ENCODE measurements at places on chromosomes 2 and 18.

DNA sequence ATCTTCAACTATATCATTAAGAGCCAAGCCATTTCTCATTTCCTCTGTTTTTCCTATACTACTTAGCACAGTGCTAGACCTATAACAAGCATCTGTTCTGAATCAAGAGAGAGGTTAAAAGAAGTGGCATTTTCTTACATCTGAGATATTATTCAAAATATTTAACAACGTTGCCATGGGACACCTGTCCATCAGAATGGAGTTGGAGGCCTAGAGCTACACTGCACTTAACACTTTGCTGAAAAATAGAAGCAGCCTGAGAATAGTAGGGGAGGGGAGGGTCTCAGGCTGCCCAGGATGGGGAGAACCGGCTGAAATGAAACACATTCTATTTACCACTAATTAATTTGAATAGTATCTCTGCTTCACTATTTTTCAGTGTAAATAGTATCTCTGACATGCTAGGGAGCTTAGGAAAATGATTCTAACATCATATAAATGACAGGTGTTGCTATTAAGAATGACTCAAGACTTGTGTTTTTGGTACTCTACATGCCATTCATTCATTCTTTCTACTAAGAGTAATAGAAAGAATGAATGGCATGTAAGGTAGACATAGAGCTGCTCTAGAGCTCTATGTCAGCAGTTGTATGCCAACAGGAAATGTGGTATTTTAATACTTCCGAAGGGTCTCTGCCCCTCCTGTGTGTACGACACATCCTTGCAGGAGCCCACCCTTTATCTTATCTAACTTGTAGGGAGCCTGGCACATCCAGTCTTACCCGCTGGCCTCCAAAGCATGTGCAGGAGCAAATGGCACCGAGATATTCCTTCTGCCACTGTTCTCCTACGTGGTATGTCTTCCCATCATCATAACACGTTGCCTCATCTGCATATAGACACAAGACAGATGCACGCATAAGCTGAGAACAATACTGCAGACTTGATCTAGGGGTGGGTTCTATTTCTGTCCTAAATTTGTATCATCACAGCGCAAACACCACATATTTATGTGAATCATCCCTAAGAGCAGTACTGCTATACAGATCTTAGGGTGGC lies 52.6 kb downstream of the ATIC start:
- no peak for DNase-seq

DNA sequence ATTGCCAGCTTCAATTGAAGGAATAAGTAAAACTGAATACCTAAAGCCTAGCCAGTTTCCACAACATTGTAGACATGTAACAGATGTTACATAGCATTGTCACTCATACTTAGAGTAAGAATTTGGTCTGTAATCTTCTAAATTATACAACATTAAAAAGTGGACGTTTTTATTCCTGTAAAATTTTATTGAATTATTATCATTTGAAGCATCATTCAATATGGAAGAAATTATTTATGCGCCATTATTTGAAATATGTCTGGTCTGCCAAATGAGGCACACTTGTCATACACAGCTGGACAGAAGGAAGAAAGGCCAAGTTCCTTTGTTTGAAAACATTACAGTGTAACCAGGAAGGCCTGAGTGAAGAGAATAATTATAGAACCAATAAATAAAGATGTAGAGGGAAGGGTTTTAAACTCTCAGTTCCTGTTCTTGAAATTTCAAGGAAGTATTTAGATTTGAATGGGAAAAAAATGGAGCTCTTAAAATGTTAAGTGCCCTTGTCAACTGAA lies 575.5 kb downstream of the LRRTM4 start:
- no peak for DNase-seq

DNA sequence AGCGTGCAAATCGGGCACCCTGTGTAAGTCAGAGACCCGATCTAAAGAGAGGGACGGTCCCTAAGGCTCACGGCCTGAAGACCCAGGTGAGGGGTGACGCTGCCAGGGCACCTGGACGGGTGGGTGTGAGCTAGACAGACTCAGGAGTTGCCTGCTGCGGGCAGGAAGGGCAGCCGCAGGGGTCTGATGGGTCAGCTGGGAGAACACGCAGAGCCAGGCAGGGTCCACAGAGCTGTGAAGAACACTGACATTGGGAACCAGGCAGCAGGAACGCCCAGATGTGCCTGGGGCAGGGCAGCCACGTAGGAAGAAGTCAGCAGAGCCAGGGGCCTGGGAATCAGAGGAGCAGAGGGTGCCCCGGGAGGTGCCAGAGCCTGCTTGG lies 25.9 kb downstream of the HDAC4 start:
- no peak for DNase-seq

DNA sequence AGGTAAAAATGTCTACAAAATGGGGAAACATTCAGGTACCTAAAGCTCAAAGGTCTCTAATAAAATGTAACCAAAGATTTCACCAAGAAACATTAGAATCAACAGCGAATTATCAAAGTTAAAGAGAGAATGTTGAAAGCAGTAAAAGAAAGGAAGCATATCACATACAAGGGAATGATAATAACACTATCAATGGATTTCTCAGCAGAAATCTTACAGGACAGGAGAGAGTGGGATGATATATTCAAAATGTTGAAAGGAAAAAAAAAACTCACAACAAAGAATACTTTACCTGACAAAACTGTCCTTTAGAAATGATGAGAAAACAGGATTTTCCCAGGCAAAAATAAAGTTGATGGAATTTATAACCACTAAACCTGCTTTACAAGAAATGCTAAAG lies 591.2 kb upstream of the POU3F3 start:
- DNase-seq: no peak

DNA sequence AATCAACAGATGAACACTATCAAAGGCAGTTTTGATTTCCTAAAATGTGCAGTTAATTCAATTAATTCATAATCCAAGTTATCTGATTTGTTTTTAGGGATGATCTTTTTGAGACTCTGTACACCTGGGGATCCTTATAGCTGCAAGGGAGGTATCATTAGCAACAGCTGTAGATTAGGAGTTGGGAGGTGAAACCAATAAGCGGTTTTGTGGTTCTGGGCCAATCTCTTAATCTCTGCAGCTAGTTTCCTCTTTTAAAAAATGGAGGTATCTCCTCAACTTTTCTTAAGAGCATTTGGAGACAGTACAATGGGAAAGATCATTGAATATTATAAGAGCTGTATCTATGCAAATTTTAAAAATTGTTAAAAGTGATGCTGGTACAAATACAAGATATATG lies 126.0 kb downstream of the MC4R start:
- DNase-seq: no peak

DNA sequence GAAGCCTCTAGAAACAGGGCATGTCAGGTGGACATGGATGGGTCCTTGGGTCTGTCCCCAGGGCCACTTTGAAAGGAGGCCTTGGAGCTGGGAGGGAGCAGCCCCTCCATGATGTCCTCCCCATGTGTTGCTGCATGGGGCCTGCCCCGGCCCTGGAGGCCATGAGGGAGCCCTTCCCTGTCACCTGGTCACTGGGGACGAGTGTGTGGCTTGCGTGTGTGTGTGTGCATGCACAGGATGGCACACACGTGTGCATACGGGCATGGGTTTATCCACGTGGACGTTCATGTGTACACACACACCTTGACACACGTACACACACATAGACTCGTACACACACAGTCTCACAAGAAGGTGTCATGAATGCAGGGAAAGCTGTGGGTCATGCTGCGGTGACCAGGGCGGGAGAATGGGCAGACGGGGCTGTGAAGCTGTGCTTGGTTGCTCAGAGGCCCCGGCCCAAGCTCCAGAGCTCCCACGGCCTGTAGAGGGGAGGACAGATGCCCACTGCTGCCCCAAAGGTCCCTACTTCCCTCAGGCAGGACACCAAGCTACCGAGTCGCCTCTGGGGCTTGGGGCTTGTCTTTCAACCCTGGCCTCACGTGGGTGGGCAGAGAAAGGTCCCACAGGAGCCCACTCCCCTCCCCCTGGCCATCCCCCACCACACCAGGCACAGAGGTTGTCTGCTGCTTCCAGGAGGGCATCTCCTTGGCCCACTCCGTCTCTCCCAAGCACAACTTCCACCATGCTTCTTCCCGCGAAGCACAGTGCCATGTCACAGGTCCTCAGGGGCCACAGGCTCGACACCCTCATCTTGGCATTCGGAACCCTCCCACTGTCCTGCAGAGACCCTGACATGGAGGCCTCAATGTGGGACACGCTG lies 42.3 kb upstream of the GPC1 start:
- no peak for DNase-seq

DNA sequence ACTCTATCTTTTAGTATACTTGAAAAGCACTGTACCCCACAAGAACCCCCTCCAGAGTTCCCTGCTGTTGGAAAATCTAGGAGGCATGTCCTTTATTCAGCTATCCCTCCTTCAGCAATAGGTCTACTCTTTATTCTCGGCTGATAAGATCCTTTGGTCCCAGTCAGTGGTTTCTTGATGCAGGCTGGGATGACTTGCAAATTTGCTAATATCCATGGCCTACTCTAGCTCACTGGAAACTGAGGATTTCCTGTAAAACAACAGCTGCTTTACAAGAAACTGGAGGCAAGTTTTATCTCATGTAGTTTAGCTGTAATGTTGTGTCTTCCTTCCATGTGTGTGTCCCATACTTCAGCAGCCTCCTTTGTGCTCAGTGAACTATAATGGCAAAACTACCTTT lies 183.9 kb upstream of the SCN7A start:
- DNase-seq: no peak

DNA sequence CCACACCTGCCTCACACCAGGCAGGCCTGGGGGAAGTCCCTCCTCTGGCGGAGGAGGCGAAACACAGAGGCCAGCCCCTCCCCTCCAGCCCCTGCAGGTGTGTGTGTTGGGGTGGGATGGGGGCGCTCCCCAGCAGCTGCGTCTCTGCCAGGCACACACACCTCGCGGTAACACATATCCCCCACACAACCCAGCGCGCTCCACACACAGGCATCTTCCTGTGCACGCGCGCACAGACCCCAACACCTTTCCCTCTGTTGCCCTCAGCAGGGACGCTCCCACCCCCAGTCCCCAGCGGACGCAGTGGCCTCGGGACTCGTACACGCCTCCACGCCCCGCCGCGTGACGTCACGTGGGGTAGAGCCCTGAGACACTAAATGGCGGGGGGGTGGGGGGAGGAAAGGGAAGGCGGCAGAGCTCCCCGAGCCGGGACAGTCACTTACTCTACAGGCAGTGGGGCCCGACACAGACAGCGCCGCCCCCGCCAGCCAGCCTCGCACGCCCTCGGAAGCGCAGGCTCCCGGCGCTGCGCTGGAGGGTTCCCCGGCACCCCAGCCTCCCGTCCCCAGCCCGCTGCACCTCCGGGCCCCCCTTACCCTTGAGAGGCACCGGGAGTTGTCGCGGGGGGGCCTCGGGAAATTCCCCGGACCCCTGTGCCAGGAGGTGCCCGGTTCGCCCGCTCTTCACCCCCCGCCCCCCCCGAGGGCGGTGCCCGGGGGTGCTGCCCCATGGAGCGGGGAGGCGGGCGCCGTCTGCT lies at the start of gene WNT10A:
TSS of gene WNT10A (plus strand) at position 751 of the 757 bp plus-strand sequence. CDS start 144 bp downstream, outside the sequence.
- DNase-seq: peak; percentile 65

DNA sequence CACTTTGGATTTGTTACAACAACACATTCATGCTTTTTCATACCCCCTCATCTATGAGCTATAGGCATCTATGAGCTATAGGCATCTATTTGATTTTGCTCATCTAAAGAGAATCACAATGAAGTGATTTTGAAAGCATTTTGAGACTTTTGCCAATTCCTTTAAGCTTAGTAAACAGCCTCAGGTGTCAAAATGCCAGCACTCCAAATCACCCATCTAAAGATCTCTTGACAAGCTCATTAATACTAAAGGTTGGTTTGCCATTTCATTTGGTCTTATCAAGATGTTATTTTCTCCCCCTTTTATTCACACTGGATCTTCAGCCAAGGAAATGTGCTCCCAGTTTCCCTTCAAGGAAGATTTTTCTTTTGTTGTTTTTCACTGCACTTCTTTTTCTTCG lies 110.7 kb upstream of the TLK1 start:
- no peak for DNase-seq

All from stimulated activated CD4-positive, alpha-beta T cell treated with anti-CD3 and anti-CD28 coated beads, Interleukin-1b, Interleukin-23, amount 100 ng/mL, for 1 hour (primary cell).